ENCODE measurements at places on chromosomes 16 and 17.

DNA sequence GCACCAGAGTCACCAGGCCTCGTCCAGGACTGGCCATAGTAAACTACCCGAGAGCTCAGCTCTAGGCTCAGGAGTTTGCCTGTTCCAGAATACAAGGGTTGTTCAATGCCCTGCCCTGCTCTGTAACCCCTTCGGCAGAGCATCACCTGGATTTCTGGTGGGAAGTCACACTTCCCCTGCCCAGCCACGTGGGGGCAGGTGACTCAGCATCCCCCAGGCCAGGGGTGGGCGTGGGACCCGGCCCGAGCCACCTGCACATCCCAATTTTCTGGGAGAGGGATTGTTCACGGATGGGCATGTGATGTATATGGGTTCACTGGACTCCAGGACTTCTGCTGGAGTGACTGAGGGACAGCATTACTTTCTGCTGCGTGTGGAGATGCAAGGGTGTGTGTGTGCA lies 25.8 kb downstream of the COX4I1 start:
- no peak for DNase-seq

- no peak for DNase-seq
Measured at GRCh38 chr16:58345574-58346354, 46.5 kb upstream of the GINS3 start.

GRCh38 chr16:802461-802860 lies 1.9 kb upstream of the GNG13 start:
- no peak for DNase-seq

DNA sequence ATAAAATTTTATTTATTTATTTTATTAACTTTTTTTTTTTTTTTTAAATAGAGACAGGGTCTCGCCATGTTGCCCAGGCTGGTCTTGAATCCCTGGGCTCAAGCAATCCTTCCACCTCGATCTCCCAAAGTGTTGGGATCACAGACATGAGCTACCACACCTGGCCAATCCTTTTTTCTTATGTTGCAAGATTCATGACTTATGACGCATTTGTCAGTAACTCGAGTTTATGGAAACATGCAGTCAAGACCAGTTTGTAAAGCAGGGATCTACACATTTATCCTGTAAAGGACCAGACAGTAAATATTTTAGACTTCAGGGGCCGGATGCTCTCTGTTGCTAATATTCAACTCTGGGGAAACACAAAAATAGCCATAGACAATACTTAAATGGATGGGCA lies 9.4 kb upstream of the MAP2K6 start:
- DNase-seq, result no peak

DNA sequence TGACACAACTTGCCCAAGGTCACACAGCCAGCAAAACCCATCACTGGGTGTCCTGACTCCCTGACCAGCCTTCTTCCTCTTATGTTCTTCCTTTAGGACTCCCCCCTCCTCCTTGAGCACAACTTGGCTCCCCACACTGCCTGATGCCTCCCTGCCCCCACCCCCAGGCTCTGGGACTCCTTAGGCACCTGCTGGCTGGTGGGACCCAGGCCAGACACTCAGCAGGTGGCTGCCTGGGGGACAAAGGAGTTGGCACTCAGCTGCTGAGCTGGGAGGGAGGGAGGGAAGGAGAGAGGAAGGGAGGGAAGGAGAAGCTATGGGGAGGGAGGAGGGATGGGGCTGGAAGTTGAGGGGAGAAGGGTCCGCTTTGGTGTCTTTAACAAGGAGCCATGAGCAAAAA lies 8.0 kb downstream of the SEZ6 start:
- no peak for DNase-seq

All from NCI-H526 treated with DMSO at 0.1 percent for 48 hours (cell line).